AG09309 (cell line): ENCODE measurements at places on chromosomes 11 and 22.
A peak's percentile ranks its signal among the peaks of the same experiment; 100 is the strongest.

DNA sequence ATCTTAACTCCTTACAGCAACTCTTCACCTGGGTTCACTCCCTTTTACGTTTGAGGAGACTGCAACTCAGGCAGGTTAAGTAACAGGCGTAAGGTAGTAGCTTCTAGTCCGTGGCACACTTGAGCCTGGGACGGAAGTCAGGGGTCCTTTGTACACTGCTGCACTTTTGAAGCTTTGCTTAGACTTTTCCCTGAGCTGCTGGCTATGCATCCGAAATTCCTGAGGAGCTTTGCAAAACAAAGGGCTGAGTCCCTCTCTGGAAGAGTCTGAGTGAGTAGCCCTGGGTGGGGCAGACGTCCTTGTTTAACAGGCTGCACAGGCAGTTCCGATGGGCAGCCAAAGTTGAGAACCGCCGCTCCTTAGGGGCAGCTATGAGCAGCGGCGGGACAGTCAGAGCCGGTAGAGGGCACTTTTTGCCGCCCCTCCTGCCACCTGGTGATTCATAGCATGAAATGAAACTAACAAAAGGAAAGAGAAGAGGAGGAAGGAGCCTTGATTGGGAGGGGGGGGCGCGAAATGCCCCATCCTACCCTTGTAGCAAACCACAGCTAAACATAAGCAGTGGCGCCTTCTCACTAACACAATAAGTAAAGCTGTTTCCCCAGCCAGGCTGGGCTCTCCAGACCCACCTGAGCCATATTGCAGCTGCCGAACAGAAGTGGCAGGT lies 1.4 kb downstream of the TMEM109 start:
- no peak for DNase-seq

GRCh38 chr22:31141551-31141950 lies 1.2 kb upstream of the PLA2G3 start:
- DNase-seq, result no peak

- no peak for DNase-seq
Observed at GRCh38 chr11:42524534-42525227, 787.1 kb upstream of the API5 start.

DNA sequence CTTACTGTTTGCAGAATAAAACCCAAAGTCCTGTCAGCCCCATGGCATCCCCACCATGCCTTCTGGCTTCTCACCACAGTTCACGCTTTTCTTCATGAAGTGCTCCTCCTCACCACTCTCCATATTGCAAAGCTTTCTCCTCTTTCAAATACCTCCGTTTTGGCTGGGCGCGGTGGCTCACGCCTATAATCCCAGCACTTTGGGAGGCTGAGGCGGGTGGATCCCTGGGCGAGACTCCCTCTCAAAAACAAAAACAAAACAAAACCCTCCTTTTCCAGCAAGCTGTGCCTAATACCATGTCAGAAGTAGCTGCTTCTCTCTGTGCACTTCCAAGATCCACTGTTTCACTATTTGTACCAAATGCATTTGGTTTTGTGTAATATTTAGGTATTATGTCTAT lies 6.7 kb downstream of the BACE1 start:
- no peak for DNase-seq

DNA sequence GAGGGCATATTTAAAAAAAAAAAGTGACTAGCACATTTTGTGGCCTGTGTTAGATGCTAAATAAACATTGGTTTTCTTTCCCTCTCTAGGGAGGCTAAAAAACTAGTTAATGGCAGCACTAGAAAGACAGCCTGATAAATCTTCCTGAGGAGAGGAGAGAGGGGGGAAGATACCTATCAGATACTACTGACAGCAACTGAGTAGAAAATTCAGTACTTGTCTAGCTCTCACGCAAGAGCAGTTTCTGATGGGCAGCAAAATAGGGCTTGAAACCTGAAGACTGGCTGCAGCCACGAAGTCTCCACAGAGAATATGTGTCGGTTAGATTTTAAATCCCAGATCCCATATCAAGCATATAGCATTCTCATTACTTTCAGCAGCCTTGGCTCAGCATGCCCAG lies 388.2 kb downstream of the KCNA4 start:
- DNase-seq, result no peak

DNA sequence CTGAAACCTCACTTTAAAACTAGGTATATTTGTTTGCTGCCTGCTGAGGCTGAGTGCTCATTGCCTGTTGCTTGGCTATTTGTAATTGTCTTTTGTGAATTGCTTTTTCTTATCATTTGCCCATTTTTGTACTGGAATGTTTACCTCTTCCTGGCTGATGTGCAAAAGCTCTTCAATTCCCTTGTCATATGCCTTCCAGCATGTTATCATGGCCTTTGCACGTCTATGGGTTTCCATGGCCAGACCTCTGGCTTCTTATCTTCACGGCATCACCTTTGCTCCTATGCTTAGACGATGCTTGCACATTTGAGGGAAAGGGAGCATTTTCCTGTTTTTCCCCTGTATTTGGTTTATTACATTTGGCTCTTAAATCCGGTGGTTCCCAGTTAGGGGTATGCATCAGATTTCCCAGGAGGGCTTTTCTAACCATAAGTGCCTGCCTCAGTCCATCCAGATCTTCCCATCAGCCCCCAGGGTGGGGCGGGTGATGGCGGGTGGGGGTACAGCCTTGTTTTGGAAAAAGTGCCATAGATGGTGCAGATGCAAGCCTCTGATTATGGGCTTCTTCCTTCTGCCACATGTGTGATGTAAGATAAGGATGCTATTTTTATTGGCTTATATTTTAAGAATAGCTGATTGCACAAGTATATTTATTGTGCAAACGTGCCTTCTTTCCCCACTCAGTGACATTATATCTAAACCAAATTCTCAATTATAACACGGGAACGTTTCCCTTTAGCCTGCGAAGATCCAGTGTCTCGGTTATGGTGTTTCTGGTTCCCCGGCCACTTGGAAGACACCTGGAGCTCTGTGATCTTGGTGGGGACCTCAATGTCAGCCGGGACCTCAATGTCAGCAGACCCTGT lies 70.6 kb upstream of the SEPTIN5 start:
- DNase-seq, result no peak

GRCh38 chr22:24285245-24285644 lies 14.6 kb downstream of the SPECC1L start:
- no peak for DNase-seq

GRCh38 chr11:125944350-125945010 lies 1.4 kb upstream of the VSIG10L2 start:
- DNase-seq, result no peak

DNA sequence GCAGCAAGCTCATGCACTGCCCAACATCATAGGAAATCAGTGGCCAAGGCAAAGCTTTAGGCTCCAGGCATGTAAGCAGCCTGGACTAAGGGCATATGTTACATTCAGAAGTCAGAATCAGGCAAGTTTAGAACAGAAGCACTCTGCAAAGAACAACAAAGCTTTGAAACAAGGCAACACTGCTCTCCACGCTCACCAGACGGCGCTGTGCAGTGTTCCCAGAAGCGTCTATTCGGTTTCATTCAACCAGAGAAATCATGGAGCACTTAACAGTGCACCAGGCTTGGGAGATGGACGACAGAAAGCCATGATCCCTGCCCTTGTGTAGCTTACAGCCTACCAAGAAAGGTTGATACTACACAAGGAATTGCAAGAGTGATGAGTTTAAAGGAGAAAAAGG lies 555.8 kb downstream of the BUD13 start:
- peak; percentile 10 for DNase-seq

- DNase-seq, result no peak
Observed at GRCh38 chr11:134452838-134453155, 40.8 kb upstream of the B3GAT1 start.

- no peak for DNase-seq
Observed at GRCh38 chr22:38353701-38354100, 36.5 kb upstream of the CSNK1E start.

- DNase-seq, result no peak
Observed at GRCh38 chr22:42199025-42199424, 68.4 kb upstream of the CYP2D6 start.

GRCh38 chr11:127993788-127994187 lies 593.6 kb downstream of the ETS1 start:
- DNase-seq, result no peak

DNA sequence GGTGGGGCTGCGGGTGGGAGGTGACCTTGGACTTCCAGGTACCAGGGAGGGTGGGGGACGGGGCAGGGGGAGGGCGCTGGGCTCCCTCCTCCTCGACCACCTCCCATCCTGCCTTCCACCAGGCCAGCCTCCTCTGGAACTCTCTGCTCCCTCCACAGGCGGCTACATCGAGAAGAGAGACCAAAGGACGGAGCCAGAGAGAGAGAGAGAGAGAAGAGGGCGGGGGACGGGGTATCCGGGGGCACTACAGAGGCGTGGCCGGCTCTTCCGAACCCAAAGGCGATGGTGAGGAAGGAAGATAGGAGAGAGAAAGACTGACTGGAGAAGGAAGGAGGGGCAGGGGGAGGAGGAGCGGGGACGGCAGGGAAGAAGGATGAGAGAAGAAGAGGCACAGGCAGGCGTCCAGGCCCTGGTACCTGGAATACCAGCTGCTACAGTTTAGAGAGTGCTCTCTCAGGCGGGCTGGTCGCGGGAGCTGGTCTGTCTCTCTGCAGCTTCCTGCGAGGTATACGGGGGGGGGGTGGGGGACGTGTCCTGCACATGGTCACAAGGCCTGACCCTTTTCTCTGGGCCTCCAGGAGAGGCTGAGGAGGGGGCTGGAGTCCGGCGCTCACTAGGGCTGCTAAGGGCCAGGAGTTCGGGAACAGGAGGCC lies 38.0 kb downstream of the IGSF9B start:
- no peak for DNase-seq

DNA sequence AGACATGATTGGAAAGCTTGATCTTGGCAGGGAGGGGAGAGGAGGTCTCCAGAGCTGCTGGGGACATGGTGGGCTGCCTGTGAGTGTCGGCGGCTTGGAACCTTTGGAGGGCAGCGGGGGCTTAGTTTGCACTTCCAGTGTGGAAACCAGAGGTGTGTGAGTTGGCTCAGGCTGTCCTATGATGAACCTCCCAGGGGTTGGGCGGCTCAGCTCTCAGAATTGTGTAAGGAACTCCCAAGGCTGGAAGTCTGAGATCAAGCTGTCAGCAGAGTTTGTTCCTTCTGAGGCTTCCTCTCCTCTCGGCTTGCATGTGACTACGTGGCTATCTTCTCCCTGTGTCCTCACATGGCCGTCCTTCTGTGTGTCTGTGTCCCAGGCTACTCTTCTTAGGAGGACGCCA lies 87.9 kb upstream of the B3GAT1 start:
- no peak for DNase-seq

- no peak for DNase-seq
Observed at GRCh38 chr22:48142388-48142787, 1379.9 kb downstream of the TBC1D22A start.

DNA sequence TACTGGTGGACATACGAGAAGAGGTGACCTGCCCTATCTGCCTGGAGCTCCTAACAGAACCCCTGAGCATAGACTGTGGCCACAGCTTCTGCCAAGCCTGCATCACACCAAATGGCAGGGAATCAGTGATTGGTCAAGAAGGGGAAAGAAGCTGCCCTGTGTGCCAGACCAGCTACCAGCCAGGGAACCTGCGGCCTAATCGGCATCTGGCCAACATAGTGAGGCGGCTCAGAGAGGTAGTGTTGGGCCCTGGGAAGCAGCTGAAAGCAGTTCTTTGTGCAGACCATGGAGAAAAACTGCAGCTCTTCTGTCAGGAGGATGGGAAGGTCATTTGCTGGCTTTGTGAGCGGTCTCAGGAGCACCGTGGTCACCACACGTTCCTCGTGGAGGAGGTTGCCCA lies 6.9 kb downstream of the TRIM6 start:
- DNase-seq, result no peak

DNA sequence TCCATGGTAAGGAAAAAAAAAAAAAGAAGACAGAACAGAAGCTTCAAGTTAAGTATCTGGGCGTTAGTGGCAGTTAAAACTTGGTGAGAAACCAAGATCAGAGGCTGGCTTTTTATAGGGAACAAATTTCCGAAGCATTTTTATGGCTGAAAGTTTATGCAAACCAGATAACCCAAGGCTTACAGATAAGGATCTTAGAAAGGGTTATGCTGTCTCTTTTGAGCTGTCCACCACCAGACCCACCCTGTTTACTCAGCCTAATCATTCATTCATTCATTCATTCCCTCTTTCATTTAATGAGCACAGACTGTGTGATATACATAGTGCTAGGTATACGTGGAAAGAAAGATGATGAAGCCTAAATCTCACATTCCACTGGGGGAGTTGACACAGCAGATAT lies 89.5 kb downstream of the ME3 start:
- DNase-seq, result no peak

- no peak for DNase-seq
Observed at GRCh38 chr11:35388061-35388460, 31.3 kb downstream of the SLC1A2 start.

- DNase-seq, result no peak
Observed at GRCh38 chr11:73270855-73271477, 1.2 kb upstream of the P2RY6 start.

DNA sequence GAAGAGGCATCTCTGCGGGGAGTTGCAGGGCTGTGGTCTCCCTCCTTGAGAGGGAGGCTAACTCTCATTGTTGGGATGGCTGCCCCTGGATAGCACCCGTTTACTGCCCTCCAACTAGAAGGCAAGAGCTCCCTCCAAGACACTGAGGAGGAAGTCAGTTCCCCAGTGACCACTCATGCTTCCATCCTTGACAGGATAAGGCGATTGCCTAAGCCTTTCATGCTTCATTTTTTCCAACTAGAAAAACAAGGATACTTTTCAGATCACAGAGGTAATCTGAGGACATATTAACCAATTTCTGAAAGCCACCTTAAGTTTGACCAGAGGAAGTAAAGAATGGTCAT lies 186.6 kb downstream of the MAML2 start:
- no peak for DNase-seq

DNA sequence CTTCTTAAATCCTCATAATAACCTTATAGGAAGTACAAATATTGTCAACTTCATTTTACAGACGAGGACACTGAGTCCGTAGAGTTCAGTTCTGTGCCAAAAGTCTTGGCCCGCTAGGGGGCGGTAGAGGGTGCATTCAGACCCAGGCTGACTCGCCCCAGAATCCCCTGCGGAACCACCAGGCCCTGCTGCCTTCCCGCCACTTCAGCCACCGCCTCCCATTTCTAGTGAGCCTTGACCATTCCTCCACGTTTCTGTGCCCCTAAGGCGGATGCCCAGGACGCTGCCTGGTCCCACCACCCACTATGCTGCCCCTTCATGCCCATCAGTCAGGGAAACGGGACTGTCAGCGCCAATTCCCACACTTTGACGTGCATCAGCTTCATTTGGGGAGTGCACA lies 19.1 kb downstream of the SYT13 start:
- DNase-seq, result no peak

- DNase-seq, result no peak
Observed at GRCh38 chr11:109512680-109513079, 90.7 kb downstream of the C11orf87 start.
